ENCODE measurements at places on chromosomes 6 and 20.

DNA sequence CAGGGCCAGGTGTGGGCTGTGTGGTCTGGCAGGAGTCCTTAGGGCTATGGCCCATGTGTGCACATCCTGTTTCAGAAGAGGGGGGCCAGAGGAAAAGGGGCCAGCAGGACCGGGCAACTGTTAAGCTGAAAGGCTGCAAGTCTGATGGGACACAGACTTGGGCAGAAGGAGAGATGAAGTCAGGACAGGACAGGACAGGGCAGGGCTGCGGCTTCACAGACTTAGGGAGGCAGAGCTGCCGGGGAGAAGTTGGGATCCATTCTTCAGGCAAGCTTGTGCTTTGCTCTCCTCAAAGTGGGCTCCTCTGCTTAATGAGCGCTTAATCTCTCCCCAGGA, 28.7 kb downstream of the MOCS1 start:
- no peak for DNase-seq

- DNase-seq = no peak
These were observed 21.4 kb upstream of the PI16 start for GRCh38 chr6:36933102-36933501.

DNA sequence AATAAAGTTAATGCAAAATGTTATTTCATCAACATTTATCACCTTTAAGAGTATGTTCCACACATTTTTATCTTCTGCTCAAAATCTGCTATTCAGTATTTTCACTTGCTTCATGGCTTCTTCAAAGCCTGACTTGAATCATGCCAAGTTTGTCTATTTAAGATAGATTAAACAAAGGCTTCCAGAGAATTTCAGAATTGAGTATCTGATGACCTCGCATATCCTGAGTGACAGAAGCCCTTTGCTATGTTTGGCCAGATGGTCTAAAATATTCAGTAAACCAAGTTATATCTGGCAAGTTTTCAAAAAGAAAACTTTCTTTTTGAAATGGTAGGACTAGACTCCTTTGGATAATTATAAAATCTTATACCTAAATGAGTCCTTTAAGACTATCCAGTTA, 348.9 kb upstream of the KCNQ5 start:
- DNase-seq = no peak

- DNase-seq = no peak
These were observed 31.4 kb downstream of the ACSS2 start for GRCh38 chr20:34907616-34908469.

- DNase-seq = no peak
These were observed 84.5 kb upstream of the MCHR2 start for GRCh38 chr6:100078509-100078908.

- DNase-seq = no peak
These were observed 132.1 kb downstream of the MMS22L start for GRCh38 chr6:97150932-97151331.

DNA sequence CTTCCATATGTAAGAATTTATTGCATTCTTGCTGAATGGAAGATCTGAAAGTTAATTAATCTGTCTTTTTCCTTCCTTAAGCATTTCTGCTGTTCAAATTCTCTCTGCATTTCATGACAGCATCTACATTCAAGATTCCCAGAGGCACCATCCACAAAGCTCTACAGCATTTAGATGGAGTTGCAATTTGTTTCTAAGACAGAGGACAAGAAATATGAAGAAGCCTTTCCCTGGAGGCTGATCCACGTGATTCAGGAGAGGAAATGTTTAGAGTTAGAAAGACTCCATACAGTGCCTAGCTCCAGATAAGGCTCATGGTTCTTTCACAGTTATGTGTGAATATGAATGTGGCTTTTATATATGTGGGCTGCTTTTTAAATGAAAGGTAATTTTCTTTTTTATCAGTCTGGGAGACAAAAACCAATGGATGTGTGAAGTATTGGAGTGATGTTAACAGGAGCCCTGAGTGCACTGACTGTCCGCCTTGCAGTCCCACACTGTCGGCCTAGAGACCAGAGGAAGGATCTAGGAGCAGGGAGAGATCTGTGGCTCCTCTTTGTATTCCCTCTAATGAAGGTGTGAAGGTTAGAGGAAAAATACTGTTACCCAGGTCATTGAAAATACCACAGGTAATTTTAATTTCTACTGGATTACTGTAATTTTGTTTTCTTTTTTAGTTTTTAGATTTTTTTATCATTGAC, 686.6 kb upstream of the GJE1 start:
- DNase-seq = no peak
